Hypothalamus (tissue), 51 donors: ENCODE measurements at places on chromosomes 3 and 15.

GRCh38 chr3:9767418-9767817, 2.3 kb downstream of the CAMK1 start:
- DNase-seq, result no peak

- no peak for DNase-seq
Observed at GRCh38 chr3:79953591-79954101, 185.8 kb upstream of the ROBO1 start.

GRCh38 chr15:45640616-45641015, 5.8 kb downstream of the SQOR start:
- no peak for DNase-seq

DNA sequence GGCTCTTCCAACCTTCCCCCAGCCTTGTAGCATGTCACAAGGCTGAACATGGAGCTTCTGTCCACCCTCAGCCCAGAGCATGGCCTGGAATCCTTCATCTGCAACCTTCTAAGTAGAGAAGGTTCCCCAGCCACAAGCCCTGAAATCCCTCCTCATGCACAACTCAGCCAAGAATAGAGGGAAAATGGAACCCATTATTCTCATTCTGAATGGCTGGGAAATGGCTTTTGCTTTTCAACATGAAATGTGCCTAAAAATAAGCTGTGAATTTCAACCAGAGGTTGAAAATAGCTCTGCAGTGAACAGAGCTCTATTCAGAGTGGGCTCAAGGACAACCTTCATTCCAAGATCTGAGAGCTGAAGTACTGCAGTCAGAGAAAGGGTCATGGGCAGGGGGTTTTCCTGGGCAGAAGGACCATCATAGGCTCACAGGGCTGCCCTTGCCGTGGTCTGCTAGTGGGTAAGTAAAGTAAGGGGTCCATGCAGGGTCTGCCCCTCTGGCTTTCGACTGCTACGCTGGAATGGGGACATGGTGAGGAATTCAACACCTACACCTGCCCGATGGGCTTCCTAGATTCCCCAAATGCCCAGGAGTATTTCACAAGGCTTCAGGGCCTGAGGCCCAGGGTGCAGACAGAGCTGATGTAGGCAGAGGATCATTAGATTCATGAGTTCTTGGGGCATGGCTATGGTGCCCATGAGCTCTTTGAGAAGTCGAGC, 35.9 kb downstream of the POC1A start:
- DNase-seq, result no peak

DNA sequence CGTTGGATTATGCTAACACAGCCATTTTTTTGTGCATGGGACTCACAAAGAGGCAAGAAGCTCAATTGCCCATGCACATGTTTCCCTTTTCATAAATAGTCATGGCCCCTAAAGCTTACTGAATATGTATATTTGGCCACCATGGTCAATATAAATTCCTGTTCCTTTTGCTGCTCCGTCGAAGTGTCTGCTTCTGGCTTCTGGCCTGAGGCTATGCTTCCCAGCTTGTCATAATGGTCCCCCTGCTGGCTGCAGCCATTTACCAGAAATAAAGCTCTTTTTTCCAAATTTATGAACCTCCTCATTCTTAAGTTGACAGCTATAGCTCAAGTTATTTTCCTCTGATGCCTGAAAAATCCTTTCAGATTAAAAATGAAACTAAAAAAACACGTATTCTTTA, 602.1 kb downstream of the VGLL3 start:
- DNase-seq, result no peak

DNA sequence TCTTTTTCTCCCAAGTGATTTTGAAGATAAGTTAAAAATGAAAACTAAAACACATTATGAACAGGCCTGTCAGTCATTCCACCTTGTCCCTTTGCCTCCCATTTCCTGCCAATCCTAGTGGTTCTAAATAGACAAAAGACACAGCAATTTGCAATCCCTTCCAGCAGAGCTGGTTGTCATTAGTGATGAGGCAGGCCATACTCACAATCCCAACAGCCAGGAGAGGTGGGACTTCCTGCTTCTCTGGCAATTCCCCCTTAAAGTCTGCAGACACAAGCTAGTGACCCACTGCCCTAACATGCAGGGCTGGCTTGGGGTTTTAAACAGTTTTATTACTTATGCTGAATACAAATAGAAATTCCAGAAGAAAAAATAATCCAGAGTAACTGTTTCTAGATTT, 38.4 kb upstream of the RBP1 start:
- DNase-seq, result no peak

DNA sequence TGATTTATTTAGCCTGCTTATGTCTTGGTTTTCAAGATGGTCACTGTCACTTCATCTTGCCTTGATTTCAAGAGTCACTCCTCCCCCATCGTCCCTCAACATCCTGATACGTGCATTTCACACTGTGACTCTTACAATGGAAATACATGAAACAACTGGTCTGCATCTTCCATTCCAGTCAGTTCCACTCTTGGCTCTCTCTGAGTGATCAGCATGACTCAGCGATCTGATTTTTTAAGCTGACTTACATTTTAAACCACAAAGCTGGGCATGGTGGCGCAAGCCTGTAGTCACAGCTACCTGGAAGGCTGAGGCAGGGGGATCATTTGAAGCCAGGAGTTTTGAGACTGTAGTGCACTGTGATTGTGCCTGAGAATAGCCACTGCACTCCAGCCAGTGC, 271.2 kb upstream of the ROPN1 start:
- no peak for DNase-seq

DNA sequence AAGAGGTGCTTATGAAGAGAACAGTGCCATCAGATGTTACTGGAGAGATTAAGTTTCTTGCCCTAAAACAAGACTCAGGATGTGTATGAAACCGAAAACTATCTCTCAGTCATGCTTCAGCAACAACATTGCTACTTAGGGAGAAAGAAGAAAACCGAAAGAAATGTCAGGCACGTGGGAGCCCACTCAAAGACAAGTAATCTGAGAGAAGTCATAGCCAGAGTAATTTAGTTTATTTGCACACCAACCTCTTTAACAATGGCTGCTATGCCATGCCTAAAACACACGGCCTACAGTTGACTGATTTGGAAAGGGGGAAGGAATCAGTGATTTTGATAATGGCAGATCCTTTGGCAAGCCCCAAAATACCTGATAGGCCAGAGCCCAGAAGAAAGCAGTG, 162.9 kb downstream of the TIGIT start:
- DNase-seq, result no peak

DNA sequence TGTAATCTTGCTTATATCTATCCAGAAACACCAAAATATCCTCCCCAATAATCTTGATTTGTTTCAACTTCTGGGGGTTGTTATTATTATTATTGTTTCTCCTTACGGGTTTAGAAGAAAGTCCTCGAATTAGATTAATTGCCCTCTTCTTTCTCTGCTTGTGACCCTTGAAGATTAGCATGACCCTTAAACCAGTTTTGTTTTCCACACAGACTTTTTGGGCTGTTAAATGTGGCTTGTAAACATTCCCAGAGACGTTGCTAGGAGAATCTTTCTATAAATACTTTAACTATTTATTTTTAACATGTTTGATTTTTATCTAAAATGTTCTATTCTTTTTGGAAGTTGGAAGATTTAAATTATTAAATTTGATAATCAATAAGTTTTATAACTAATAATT, 4.3 kb upstream of the SUCNR1 start:
- no peak for DNase-seq
